ENCODE measurements at places on chromosomes 4 and X.

GRCh38 chr4:10192331-10192730, 75.7 kb upstream of the WDR1 start:
- DNase-seq, result peak; percentile 36

GRCh38 chr4:142883040-142883832, 37.1 kb upstream of the INPP4B start:
- peak; percentile 17 for DNase-seq

- DNase-seq, result peak; percentile 52
These were observed 348.5 kb downstream of the OPHN1 start for GRCh38 chrX:68084765-68085164.

DNA sequence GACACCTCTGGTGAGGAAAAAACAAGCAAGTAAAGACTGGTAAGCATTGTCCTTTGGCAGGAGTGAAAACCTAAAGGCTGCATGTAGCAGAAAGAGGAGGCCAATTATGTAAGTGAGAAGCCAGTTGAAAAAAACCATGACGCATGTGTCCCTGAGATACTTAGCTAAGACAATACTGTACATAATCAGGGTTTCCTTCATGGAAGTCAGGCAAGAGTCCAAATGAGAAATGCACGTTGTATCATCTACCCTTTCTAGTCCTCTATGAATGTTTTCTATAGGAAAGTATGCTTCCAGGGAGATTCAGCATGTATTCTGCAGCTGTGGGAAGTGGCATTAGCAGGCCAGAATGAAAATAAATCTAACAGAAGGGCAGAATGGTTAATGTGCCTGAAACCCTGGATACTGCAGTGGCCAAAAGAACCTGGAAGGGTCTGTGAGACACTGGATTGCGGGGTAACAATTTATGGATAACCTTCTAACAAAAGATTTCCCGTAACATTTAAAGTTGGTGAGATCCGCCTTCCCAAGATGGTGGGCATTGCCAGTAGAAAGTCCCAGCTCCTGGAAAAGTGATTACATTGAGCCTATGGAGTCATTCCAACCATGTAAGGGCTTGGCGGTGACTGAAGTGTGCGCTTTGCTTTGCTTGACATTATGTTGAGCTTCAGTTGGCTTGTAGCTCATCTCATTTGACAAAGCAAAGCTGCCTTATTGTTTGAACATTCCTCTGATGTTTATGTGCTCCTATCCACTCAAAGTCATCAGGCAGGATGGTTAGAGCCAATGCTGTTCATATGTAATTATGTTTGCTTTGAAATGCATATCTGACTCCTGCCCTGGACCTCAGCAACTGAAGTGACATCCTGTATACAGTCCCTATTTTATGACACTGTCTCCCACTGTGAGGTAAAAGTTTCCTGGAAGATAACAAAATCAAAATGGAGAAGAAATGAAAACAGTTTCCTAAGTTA, 200.4 kb downstream of the ARHGAP24 start:
- no peak for DNase-seq

GRCh38 chr4:71429106-71429505, 90.3 kb downstream of the SLC4A4 start:
- DNase-seq, result no peak

DNA sequence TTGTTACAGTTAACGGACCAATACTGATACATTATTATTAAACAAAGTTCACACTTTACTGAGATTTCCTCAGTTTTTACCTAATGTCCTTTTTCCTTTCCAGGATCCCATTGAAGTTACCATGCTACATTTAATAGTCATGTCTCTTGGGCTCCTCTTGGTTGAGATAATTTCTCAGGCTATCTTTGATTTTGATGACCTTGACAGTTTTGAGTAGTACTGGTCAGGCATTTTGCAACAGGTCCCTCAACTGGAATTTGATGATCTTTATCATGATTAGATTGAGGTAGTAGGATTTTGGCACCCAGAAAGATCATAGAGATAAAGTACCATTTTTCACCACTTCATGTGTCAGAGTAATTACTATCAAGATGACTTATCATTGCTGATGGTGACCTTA, 53.8 kb downstream of the NDNF start:
- no peak for DNase-seq

GRCh38 chrX:25156323-25156722, 140.6 kb upstream of the ARX start:
- DNase-seq, result no peak

- no peak for DNase-seq
These were observed 645.7 kb downstream of the TLL1 start for GRCh38 chr4:166518776-166519175.

- no peak for DNase-seq
These were observed 12.7 kb downstream of the KLHL34 start for GRCh38 chrX:21645431-21645830.

DNA sequence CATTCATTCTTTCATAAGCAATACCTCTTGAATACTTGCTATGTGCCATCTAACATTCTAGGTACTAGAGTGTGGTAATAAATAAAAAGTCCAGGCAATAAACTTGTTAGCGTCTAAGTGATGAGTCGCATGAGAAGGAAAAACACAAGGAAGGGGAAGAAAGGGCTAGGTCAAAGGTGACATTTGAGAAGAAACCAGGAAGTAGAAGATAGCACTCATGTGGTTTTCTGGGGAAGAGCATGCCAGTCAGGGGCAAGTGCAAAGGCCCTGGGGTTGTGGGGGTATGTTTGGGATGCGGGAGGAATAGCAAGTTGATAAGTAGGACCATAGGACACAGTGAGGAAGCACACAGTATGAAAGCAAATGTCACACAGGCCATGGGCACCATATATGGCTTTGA, 157.0 kb downstream of the TSPAN5 start:
- DNase-seq, result peak; percentile 39

- DNase-seq, result no peak
These were observed 2.0 kb downstream of the ADGRL3 start for GRCh38 chr4:61201961-61202637.

GRCh38 chrX:119406776-119407175, 7.6 kb downstream of the SLC25A43 start:
- DNase-seq, result no peak

DNA sequence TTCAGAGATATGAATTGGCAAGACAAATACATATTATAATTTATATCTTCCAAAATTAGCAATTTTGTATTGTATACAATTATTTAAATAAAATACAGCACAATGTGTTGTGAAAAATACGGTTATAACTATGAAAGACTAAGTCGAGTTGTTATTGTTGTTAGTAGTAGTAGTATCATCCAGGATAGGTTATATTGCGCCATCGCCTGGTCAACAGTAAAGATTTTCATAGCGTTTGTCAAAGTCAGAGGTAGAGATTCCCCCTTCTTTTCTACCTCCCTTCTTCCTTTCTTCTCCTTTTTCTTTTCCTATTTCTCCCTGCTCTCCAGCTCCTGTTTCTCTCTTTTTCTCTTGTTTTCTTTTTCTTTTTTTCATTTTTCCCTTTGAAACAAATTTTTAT, 499.1 kb upstream of the EPHA5 start:
- DNase-seq, result no peak

Data from inflammatory macrophage (primary cell).